ENCODE measurements at places on chromosomes 3 and 15.

- DNase-seq = no peak
Measured at GRCh38 chr3:131193641-131194238, 167.1 kb downstream of the NEK11 start.

- DNase-seq = peak; percentile 27
Measured at GRCh38 chr3:73228959-73229358, 167.5 kb downstream of the EBLN2 start.

DNA sequence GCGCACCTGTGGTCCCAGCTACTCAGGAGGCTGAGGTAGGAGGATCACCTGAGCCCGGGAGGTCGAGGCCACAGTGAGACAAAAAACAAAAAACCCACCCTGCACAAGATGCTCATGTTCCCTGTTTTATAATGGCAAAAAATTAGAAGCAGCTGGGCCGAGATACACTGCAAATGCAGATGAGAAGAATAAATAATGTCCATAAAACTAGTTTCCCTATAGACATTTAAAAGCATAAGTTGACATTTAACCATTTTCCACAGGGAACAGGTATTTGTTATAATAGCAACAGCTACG lies 537 bp upstream of the SCAP start:
- DNase-seq = no peak

DNA sequence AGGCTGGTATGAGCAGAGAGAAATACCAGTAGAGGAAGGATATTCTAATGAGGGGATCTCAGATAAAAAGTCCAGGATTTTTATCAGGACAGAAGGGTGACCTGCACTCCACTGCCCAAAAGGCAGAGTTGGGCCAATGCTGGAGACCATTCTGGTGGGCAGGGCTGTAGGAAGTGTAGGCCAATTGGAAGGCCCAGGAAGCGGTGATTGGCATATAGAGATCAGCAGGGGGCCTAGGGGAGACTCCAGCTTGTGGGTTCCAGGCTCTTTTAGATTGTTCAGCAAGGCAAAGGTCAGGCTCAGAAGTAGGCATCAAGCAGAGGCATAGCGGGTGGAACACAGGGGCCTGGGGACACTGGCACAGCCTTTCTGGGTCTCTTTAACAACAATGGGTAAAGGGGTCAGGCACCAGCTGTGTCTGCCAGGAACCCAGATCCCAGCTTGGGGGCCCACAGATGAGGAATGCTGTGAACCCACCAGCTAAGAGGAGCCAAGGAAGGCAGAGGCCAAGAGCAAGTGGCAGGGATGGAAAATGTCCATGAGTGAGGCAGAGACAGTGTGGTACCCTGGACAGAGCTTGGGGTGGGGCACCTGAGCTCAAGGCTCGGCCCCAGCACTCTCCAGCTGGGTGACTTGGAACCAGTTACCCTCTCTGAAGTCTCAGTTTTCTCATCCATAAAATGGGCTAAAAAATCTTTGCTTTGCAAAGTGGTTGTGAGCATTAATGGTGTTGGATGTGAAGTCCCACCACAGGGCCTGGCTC lies 27.0 kb upstream of the RASGRF1 start:
- DNase-seq = no peak

- DNase-seq = no peak
Measured at GRCh38 chr15:82995938-82996337, 9.9 kb downstream of the RAMAC start.

DNA sequence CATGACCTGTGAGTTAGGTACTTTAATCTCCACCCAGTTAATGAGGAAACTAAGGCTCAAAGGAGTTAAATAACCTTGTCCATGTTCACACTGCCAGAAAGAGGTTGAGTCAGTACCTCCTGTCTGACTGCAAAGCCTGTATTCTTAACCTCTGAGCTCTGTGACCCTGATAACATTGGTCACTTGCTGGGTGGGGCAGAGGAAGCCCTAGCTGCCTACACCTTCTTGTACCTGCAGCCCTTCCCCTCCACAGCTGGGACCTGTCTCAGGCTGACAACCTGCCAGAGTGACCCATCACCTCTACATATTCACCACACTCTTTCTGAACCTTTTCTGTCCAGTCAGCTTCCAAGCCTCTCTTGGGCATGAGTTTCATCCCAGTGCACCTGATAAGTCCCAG lies 106.1 kb upstream of the HES1 start:
- DNase-seq = no peak

GRCh38 chr3:89278302-89279025 lies 171.0 kb downstream of the EPHA3 start:
- no peak for DNase-seq

- no peak for DNase-seq
Measured at GRCh38 chr3:154132777-154133375, 11.7 kb downstream of the ARHGEF26 start.

DNA sequence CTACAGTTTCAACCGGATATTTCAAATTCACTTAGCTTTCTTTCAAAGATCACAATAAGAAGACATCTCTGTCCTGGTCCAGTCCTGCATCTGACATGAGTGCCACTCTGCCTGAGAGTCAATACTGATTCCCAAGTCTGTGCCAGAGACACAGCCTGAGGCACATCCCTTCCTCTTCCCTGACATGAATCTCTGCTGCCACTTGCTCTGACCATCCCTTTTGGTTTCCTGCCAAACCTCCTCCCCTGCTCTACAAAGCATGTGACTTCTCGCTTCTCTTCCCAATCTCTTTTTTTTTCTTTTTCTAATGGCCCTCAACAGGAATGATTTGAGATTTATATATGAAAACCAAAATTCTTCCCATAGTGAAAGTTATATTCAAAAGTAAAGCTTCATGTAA lies 117.9 kb downstream of the MECOM start:
- peak; percentile 79 for DNase-seq

GRCh38 chr3:34891941-34892340 lies 747.4 kb upstream of the ARPP21 start:
- no peak for DNase-seq

DNA sequence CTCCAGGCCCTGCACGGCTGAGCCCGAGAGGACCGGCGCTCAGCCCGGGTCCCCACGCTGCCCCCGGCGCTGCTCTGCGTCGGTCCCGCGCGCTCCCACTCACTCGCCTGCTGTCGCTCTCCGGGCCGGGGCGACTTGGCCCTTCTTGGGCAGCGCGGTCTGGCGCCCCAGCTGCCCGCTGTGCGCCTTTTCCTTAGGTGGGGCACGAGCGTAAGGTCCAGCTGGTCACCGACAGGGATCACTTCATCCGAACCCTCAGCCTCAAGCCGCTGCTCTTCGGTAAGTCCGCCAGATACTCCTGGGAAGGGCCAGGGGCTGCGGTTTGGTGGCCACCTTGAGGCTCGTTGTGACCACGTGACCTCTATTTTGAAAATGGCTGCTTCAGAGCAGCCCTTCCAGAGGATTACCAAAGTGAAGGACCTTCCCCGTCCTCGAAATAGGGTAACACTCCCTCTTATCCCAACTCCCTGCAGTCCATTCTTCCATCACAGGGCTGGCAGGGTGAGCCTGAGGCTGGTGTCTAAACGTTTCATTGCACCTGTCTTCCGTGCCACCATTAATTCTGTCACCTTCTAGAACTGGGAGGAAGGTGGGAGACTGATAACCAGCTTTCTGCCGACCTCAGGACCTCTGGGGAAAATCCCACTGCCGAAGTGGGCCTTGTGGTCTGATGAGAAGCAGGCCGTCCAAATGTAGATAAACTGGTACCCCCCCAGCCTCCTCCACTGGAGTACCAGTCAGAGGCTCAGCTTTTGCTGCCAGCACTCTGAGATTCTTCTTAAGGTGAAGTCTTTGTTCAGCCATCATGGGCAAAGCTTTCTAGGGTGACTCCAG lies 812 bp downstream of the P4HTM start:
- peak; percentile 41 for DNase-seq

GRCh38 chr15:39357480-39358268 lies 223.2 kb upstream of the THBS1 start:
- no peak for DNase-seq

DNA sequence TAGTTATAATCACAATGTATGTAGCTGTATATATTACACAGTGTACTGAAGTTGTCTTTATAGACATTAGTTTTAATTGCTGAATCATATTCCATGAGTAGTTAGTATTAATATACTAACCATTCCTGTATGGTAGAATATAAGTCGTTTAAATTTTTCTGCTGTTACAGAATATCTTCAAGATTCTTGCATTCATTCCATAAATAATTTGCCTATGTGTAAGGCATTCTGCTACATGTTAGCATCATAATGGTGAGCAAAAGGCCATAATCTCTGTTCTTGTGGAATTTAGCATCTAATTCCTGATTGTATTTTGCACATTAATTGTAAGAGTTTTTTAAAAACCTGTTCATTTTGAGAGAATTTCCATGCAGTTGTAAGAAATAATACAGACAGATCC lies 14.1 kb downstream of the GYG1 start:
- DNase-seq = no peak

- no peak for DNase-seq
Measured at GRCh38 chr3:140131895-140132294, 196.9 kb downstream of the CLSTN2 start.

DNA sequence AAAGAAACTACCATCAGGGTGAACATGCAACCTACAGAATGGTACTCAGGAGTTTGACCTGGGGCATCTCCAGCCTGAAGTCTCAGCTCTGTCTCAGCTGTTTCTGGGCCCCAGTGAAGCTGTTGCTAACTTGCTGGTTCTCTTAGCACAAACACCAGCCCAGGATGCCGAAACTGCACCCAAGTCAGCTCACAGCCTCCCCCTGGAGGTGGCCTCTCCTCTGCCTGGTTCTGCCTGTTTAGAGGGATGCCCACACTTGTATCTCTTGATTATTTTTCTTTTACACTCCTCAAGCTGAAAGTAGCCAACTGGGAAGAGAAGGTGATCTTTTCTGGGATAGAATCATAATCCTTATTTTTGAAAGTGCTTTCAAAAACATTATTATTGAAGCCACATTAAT lies 289.0 kb upstream of the RASGRP1 start:
- DNase-seq = peak; percentile 39

DNA sequence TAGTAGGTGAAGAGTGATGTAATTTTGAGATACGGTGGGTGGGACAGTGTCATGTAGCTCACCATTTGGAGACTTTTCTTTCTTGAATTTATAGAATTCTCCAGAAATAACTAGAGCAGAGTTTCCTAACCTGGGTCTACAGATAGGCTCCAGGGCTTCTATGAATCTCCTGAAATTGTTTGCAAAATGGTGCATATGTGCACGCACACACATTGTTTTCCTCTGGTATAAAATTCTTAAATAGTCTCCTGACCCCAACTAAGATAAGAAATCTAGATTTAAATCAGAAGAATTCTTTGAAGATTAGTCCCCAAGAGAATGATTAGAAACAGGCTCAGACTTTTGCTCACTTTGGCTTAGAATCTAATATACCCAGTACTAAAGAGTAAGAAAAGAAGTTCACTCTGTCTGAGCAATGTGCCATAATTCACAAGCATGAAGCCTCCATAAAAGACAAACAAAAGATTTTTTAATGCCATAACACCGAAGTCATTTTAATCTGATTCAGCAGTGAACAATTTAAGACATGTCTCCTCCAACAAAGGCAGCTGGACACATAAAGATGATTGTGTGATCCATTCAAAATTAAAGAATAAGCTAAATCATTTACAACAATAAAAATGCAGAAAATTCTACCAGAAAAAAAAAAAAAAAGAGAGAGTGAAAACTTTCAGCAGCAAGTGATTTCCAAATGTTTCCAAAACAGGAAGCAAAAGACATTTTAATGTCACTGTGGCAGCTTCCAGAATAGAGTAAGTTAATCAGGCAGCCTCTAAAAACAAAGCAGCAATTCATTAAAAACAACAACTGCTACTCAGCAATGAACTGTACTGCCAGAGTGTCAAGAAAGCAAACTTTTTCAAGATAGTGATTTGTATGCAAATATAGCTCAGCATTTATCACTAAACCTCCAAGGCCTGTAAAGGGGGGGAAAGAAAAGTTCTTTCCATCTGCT lies 975.5 kb upstream of the CFAP20DC start:
- no peak for DNase-seq

GRCh38 chr3:141392897-141393734 lies 24.8 kb downstream of the ZBTB38 start:
- DNase-seq = peak; percentile 81

DNA sequence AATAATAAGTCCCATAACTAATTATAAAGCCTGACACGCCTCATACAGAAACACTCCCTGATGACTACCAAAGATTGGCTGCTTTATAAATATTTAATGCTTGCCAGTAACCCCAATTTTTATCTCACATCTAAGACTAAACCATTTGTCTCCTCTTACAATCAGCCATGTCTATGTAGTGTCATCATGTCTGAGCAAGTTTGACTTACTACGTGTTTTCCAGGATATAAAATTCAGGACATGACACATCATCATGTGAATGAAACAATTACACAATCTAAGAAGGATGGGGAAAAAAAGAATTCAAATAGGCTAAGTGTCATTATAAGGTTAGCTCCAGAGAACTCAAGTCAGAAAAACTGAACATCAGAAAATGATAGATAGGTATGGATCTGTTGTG lies 208.7 kb downstream of the MECOM start:
- DNase-seq = no peak

- DNase-seq = no peak
Measured at GRCh38 chr3:150133293-150133692, 162.6 kb upstream of the PFN2 start.

DNA sequence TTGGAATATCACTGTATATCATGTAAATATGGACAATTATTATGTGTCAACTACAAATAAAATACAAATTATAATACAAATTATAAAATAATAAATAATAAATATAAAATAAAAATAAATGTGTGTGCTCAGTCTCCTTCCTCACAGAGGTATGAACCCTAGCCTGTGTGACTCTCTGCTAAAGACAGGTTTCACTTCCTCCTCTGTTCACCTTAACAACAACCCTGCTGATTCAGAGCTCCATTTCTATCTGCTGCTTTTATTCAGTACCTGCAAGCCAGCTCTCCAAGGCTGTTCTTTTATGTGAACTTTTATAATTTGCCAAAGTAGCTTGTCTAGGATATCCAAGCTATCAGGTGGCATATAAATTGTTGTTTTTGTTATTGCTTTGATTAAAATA lies 610.7 kb upstream of the GRM7 start:
- no peak for DNase-seq

DNA sequence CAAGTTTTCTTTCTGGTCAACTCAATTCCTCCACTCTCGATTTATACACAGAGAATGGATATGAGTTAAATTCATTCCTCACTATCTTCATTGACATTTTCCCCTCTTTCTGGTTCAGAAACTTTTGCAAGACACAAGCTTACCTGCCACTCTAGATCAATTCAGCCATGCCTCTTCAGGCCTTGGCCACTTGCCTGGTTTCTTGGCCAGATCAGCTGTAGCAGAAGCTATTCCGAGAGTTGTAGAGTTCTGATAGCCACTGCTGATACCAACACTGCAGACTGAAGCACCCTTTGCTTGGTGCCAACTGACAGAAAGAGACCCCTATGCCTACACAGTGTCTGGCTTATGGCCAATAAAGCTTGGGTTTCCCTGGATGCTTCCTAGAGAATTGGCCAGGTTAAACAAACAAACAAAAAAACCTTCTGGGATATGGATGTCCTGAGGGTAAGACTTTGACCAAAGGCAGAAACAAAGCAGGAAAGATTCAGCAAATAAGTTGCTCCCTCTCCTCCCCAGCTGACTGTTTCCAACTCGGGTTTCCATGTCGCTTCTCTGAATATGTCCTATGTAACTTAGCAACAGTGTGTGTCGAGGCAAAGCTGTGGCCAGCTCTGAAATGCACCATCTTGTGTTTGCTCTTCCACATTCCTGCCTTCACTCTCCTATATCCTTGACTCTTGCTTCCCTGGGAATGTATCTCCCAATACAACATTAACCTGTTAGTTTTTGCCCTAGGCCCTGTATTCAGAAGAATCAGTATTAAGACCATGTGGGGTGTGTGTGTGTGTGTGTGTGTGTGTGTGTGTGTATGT lies 521.6 kb downstream of the EPHA3 start:
- DNase-seq = no peak
